ENCODE measurements at places on chromosomes 4 and X.

GRCh38 chr4:22030307-22030706 lies 81.7 kb upstream of the KCNIP4 start:
- no peak for DNase-seq

DNA sequence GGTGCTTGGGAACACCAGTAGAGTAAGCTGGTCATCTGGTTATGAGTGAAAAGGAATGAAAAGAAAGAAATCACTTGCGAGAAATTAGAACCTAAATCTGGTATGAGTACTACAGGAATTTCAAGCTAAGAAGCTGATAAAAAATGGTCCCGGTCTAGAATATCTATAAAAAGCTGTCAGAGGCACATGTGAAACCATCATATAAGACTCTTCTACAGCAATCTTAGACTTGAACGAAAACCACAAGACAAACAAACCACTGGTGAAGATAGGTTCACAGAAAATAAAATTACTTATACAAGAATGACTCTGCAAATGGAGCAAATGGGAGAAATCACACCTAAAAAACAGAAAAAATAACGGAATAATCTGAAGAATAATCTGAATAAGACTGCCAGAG lies 69.9 kb downstream of the KDR start:
- no peak for DNase-seq

DNA sequence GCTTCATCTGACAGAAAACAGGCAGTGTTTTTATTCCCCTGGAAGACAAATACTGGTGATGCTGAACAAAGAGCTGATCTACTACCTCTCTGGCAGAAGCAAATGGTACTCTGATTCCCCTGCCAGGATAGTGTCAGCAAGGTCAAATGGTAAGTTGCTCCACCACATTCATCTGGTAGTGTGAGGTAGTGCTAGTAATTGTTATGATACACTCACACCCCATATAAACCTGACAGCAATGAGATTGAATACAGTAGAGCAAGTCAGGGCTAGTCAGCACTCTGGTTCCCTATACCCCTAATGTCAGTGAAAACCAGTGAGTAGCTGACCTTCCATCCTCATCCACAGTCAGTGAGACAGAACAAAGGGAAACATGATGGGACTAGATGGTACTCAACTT lies 3.4 kb upstream of the SPIN4 start:
- DNase-seq, result no peak

GRCh38 chr4:172762895-172763294 lies 405.7 kb upstream of the GALNT7 start:
- no peak for DNase-seq

GRCh38 chr4:94636004-94636403 lies 121.8 kb upstream of the BMPR1B start:
- DNase-seq, result no peak

DNA sequence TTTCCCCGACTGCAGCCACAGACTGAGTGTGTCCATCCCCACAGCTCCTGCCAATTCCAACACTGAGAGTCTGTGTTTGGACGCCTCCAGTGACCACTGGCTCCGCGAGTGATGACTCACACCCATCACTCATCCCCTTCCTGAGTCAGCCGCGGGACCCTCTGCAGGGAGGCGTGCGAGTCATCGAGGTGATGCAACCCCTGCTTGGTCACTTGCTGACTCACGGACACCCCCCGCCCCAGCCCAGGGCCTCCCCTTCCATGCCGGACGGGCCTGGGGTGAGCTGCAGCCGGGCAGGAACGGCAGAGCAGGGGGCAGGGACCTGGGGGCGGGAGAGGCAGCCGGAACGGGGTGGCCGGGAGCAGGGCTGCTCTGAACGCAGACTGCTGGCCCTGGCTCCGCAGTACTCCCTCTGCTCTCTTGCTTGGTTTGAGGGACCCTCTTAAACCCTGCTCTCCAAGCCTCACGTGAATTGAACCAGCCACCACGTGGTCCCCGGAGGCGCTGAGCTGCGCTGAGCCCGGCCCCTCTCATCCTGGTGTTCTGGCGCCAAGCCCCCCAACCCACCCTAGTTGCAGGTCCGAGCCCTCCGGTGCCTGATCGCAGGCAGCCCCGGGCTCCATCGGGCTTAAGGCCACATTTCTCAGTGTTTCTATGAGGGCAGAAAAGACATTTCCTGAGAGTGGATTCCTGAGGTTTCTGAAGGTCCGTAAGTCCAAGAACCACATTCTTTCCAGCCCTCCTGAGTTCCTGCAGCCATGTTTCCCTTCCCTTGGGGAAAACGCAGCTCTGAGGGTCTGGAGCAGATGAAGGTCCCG lies 32.4 kb downstream of the FGFRL1 start:
- DNase-seq, result no peak

DNA sequence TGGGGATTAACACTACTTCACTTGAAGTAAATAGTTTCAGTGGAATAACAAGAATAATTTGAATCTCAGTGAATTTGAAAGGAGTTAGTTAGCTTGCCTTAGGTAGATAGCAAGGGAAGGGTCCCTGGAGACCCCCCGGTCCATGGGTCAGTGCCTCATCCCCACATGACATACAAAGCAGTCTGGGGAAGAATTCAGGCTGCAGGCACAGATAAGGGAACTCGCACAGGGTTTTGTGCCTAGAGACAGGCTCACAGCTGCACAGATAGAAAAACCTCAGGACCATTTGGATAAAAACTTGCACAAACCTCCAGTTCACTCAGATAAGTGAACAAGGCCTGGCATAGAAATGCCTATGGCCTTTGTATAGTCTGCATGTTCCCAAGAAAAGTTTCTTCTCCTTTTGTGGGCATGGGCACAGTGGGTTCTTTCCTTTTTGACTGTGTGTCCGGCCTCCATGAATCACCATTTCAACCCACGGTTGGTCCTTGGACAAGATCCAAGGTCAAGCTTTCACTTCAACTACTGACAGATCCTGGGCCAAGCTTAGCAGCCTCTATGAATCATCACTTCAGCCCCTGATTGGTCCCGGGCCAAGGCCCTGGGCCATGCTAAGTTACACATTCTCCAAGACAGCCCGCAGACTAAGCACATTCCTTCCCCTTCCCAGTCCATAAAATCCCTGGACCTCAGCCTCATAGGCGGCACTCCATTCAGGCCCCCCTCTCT lies 108.3 kb upstream of the KLHL4 start:
- DNase-seq, result no peak

DNA sequence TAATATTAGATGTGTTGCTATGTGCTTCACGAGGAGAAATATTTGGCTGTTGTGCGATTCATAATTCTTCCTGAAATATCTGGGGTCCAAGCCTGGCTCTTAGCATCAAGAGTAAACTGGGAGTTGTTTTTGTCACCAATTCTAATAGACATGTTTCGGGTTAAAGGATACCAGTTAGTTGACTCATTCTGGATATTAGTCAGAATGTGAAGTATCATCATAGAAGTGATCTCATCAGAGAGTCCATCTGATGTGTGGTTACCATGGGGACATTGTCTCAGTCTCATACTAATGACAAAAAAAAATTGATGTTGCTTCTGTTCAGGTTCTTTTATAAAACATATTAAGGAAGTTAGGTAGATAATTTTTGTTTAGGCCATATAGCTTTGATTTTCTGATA lies 57.2 kb upstream of the MTMR1 start:
- no peak for DNase-seq

DNA sequence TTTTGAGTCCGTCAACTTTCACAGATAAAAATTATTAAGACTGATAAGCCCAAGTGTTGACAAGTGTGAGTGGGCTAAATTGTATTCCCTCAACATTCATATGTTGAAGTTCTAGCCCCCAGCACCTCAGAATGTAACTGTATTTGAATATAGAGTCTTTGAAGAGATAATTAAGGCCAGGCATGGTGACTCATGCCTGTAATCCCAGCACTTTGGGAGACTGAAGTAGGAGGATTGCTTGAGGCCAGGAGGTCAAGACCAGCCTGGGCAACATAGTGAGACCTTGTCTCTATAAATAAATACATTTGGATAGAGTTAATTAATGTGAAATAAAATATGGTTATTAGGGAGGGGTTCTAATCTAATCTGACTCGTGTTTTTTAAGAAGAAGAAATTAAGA lies 29.7 kb upstream of the SLC25A4 start:
- DNase-seq, result no peak

GRCh38 chr4:103268746-103269145 lies 70.6 kb upstream of the CENPE start:
- DNase-seq, result no peak
